ENCODE measurements at places on chromosomes 7 and 10.

DNA sequence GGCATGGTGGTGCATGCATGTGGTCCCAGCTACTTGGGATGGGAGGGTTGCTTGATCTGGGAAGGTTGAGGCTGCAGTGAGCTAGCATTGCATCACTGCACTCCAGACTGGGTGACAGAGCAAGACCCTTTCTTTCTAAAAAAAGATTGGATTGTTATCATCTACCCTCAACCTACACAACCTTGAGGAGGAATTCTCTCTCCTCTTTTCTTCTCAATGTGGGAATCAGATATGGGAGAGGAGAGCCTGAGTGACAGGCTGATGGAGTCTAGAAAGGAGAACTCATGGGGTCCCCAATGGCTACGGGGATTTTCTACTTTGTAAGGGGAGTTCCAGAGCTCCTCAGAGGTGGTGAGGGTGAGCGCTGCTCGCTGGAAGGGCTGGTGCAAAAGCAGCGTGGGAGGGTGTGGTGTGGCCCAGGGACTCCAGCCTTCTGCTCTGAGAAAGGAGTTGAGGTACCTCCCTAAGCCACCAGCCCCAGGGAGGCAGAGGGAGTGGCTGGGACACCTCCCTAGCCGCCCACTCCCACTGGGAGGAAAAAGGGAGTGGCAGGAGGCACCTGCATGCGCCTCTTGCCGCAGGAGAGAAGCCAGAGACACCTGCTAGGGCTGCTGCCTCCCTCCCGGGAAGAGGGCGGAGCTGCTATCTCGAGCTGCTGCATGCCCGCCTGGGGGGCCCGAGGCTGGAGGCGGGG is 48.4 kb downstream of the GATA3 start:
- no peak for DNase-seq

DNA sequence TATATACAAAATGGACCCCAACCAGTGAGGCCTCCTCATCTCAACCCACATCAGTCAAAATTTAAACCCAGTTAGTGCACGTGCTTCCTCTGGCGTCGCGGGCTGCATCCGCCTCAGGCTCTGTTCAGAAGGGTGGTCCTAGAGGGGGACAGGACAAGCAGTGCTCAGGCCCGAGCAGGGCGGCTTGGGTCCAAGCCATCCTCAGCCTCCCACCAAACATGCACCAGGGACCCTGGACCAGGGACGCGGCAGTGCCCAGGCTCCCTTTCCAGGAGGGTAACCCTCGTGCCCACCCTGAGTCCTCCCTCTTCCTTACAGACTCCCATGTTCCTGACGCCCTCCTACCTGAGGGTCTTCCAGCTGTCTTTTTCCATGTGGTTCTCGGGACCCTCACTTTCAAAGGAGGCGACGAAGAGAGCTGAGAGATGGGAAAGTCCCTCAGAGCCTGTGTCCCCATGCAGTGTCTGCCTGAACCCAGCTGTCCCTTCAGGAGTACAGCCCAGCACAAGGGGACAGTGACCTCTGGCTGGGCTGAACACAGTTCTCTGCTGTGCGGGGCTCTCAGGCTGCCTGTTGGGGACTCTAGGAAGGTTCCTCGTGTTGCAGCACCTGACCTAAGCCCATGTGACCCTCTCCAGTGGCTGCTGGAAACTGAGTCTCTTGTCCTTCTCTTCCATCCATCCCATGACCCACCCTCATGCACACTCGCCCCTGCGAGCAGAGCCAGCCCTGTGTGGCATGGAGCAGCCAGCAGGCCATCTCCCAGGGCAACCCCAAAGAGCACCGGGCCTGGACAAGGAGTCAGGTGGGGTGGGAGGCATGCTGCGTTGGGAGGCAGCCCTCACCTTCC is 58.1 kb downstream of the CSGALNACT2 start:
- no peak for DNase-seq

DNA sequence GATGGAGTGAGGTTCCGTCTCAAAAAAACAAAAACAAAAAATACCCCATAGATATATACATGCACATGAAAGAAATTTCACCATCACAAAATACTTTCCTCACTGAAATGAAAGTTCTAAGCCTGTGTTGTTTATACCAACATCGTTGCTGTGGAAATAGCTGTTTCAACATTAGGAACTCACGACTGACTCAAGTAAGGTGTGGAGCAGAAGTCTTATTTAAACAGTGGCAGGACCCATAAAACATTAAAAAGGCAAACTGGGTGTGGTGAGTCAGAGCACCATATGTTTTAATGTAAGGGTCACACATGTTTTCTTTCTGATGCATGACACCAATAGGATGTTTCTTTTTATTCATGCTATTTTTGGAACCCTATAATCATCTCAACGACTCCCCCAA is 48.3 kb downstream of the BAIAP2L1 start:
- DNase-seq: peak; percentile 53

DNA sequence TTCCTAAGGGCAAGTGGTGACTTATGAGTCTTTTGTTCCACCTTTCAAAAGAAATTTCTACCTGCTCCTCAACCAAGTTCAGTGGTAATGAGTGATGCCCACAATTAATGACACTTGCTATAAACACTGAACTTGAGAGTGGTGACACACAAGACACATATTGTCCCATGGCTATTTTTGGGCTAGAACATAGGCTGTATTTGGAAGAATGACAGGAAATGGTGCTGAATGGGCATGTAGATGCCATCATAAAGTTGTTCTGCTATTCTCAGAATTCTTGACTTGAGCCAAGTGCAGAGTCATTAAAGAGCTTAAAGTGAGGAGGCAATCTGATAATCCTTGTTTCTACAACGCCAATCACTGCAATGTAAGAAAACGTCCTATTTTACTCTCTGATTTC is 313.3 kb downstream of the AGMO start:
- no peak for DNase-seq

DNA sequence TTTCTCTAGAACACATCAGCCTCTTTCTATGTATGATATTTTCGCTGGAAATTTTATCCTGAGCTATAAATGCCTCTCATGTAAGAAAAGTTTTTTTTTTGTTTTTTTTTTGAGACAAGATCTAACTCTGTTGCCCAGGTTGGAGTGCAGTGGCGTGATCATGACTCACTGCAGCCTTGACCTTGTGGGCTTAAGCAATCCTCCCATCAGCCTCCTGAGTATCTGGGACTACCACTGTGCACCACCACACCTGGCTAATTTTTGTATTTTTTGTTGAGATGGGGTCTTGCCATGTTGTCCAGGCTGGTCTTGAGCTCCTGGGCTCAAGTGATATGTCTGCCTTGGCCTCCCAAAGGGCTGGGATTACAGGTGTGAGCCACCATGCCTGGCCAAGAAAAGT is 80.4 kb downstream of the ADK start:
- DNase-seq: no peak

- DNase-seq: no peak
Measured at GRCh38 chr10:119505131-119505551, 37.4 kb downstream of the RGS10 start.

DNA sequence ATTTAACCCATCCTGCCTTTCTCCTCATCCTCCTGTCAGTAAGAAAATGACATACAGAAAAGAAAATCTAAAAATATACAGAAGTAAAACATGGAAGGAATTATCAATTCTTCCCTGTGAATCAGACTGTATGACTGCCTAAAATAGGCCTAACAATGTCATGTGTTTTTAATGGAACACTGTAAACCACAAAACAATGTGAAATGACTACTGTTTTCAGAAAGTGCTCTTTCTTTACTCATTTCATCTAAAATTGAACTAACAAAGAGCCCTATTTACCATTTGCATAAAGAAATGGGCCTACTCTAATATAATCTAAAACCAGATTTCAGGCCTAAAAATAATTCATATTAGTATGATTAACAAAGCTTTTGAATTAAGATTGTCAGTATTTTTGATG is 35.7 kb downstream of the SEMA3E start:
- DNase-seq: no peak

DNA sequence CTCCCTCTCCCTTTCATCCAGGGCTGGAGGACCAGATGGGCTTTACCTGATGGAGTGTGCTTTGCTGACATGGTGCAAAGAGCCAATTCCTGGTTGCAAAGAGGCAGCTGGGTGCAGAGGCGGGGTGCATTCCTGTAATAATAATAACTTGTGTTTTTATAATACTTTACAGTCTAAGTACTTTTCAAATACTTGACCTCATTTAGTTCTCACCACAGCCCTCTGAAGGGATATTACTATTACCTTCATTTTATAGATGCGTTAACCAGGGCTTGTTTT is 70.4 kb downstream of the TCF7L2 start:
- DNase-seq: no peak

DNA sequence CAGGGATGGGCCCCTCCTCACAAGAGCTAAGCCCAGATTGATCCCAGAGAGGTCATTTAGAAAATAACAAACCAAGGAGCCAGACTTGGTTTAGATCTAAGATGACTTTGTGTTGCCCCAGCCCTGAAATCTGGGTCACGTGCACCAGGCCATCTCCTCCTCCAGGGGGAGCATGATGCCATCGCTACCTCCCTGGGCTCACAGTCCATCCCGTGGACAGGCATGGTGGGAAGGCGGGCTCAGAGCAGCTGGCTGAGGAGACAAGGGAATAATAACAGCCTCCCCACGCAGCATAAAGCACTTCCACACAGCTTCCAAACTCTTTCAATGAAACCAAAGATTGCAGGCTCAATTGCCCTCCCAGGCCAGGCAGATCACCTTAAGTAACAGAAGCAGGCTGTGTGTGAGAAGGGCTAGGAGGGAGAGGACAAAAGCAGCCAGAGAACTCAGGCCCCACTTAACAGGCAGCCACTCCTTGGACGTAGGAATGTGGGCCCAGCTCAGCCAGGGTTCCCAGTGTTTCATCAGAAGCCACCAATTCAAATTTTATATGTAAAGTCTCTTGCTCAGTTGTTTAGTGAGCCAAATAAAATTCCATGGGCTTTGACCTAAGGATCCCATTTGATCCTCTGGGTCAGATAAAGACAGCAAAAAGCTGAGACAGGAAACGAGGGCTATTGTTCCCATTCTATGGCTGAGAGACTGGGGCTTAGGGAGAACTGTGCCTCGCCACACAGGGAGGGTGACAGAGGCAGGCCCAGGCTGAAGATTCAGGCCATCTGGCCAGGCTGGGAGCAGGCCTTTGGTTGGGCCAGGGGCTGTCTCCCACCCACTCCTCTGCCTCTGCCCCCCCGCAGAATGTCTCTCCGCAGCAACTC is 100.2 kb downstream of the COL13A1 start:
- DNase-seq: no peak

DNA sequence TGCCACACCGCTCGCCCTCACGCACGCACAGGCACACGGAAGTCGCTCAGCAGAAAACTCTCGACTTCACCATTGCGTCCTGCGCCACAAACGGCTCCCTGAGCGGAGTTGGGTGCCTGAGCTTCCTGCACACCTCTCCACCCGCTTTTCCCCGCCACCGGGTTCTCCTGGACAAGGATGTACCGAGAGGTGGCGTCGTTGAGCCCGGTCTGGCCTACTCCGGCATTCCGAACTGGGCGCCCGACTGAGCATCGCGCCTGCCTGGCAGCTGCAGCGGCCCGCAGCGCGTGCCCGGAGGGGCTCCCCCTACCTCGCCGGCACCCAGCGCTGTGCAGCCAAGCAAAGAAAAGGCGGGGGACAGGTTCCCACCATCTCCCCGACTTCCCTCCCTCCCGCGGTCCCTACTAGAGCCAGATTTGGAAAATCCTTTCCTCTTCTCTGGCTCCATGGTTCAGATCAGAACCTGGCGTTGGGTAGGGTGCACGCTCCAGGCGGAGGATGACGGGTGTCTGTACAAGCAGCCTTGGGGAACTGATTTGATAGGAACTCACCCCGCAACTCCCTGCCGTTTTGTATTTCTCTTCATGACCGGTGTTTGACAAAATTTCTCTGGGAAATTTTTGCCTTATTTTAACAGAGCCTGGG is 1.7 kb downstream of the SORCS3 start:
- no peak for DNase-seq

DNA sequence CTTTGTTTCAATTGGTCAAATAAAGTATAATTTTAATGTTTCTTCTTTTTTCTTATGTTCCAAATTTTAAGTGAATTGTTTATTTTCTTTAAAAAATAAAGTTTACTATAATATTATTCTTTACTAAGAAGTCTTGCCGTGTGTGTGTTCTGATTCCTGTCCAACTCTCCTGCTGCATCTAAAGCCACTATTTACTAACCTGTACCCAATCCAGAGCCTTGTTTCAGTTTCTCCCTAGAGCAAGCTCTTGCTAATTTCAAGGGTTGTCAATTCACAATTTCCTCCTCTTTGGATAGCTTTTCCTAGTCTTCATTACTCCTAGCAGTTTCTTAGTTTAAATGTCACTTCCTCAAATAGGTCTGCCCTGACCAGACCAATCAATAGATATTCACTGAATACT is 314.9 kb upstream of the SEMA3A start:
- no peak for DNase-seq

GRCh38 chr7:144671429-144671828 is 164.4 kb downstream of the TPK1 start:
- DNase-seq: no peak

GRCh38 chr10:133365461-133366129 is 7.6 kb downstream of the ECHS1 start:
- no peak for DNase-seq

GRCh38 chr7:118153551-118154177 is 30.3 kb upstream of the LSM8 start:
- DNase-seq: no peak

DNA sequence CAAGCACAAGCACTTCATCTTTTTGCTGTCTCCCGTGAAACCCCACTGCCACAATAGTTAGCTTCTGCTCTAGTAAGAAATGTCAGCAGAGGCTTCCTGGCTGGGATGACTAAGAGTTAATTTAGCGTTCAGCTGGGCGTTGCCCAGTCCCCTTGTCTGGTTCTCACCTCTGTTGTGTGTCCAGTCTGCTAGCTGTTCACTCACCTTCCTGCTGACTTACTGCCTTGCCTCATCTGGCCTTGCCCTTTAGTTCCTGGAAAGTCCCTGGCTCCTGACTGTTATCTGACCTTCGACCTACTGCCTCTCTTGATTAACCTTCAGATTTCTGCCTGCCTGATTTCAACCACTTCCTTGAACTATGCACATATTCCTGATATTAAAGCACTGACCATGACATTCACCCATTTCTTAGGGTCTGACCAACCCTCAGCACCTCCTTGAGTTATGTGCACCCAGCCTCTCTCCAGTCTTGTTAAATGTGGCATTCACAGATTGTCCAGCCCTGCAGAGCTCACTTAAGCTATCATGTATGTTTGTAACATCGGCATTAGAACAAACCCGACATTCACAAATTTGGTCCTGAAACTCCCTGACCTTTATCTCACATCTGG is 30.3 kb downstream of the C7orf33 start:
- no peak for DNase-seq

DNA sequence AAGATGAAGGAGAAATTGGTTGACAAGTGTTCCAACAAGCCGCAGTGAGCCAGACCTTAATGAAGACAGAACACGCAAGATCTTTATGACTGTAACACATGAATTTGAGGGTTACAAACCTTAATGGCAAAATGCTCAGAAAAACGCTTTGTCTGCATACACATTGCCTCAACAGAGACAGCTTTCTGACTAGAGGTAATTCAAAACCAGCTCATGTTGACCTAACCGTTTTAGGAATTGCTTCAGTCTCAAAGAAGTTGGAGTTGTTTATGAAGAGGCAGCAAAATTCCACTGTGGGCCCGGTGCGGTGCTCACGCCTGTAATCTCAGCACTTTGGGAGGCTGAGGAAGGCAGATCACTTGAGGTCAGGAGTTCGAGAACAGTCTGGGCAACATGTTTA is 2.2 kb upstream of the GTF2I start:
- no peak for DNase-seq

GRCh38 chr7:41238851-41239331 is 464.0 kb downstream of the INHBA start:
- DNase-seq: peak; percentile 33
